ENCODE measurements at places on chromosomes 16 and 17.
A peak's percentile ranks its signal among the peaks of the same experiment; 100 is the strongest.

GRCh38 chr16:27264151-27264550 is 4.4 kb downstream of the NSMCE1 start:
- DNase-seq, result no peak

- DNase-seq, result no peak
Measured at GRCh38 chr16:23081675-23082119, 67.6 kb downstream of the USP31 start.

GRCh38 chr17:19876529-19877161 is 8.9 kb upstream of the ULK2 start:
- DNase-seq, result no peak

GRCh38 chr17:50916026-50916707 is 50.0 kb upstream of the TOB1 start:
- DNase-seq, result no peak

GRCh38 chr16:49250689-49251088 is 30.9 kb downstream of the CBLN1 start:
- DNase-seq, result no peak

GRCh38 chr16:10514369-10515055 is 65.9 kb downstream of the EMP2 start:
- no peak for DNase-seq

DNA sequence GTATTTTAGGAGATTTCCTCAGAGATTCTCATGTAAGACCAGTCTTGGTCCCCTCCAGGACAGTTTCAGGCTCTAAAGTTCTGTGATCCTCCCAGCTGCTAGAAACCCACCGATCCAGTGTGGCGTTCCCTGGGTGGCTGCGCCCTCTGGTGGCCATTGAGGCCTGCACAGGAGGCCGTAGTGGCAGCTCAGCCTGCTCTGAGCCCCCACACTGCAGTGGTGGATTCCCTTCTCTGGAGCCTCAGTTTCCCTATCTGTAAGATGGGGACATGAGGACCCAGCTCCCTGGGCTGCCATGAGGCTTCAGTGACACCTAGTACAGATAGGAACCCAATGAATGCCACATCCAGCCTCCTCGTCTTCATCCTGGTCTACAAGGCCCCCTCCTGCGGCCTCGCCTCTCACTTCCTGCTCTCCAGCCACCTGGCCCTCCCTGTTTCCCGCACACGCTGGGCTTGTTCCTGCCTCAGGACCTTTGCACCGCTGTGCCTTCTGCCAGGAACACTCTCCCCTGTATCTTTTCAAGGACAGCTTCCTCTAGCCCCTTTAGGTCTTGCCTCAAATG is 16.5 kb downstream of the CCDC102A start:
- peak; percentile 88 for DNase-seq

DNA sequence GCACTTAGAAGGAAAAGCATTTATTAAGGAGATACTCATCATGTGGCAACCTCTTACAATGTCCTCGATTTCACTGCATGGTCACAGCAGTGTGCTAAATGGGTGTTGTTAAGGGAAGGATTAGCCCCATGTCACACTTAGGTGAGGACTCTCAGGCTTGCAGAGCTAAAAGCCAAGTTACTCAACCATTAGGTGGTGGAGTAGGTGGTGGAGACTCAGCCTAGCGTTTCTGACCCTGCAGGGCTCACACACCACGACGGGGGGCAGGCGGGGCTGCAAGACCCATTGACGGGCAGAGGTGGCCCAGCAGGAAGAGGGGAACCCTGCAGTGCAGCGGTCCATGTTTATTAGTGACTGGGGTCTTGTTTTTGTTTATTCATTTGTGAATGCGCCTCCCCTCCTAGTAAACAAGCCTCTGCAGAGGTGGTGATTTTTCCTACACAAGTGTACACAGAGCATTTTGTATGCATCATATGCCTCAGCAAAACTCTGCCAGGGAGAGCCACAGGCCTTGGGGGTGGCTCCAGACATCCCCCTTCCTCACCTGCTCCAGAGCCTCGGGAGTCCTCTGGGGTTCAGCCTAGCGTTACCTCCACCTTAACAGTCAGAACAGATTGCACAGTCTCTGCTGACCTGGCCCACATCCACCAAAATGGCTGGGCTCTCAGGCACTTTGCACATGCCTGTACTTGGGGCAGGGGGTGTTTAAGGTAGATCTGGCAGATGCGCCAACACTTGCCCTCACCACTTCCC is 216.7 kb downstream of the C16orf95 start:
- DNase-seq, result no peak

- no peak for DNase-seq
Measured at GRCh38 chr16:57708168-57708567, 13.6 kb downstream of the DRC7 start.

GRCh38 chr17:32497431-32498205 is 10.8 kb downstream of the CDK5R1 start:
- DNase-seq, result no peak

DNA sequence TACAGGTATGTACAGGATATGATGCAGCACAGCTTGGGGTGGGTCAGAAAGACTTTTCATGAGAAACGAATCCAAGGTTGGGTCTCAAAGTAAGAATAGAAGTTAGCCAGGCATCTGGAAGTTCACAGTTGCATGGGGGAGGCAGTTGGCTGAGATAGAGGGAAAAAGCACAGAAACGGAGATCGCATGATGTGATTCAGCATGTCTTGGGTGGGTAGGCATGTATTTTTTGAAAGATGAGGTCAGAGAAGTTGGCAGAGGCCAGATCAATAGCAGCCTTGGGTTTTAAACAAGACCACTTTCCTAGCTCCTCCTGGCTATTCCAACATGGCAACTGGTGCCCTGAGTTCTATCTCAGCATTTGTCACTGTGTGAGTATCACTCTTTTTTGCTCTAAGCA is 67.2 kb downstream of the PCTP start:
- DNase-seq, result no peak

- peak; percentile 97 for DNase-seq
Measured at GRCh38 chr17:44006598-44007345, 2.4 kb downstream of the NAGS start.

DNA sequence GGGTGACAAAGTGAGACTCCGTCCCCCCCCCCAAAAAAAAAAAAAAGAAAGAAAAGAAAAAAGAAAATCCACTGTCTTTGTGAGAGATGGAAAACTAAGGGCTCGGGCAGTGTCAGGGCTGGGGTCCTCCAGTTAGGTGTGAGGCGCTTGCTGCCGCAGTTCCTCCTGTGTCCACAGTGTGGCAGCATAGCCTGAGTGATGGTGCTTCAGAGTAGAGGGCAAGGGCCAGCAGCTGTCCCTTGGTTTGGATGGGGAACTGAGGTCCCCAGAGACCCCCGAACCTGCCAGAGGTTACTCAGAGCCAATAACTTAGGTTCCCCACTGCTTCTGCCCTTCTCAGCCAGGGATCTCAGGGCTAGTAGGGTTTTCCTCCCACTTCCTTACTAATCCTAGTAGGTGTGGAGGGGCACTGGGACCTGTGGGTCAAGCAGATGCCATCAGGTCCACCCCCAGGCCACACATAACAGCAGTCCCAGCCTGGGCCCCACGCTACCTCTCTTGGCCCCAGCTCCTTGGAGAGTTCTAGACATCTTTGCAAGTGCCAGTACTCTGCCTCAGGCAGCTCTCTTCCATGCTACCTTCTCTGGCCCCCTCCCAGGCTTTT is 7.9 kb upstream of the LLGL1 start:
- DNase-seq, result peak; percentile 76

DNA sequence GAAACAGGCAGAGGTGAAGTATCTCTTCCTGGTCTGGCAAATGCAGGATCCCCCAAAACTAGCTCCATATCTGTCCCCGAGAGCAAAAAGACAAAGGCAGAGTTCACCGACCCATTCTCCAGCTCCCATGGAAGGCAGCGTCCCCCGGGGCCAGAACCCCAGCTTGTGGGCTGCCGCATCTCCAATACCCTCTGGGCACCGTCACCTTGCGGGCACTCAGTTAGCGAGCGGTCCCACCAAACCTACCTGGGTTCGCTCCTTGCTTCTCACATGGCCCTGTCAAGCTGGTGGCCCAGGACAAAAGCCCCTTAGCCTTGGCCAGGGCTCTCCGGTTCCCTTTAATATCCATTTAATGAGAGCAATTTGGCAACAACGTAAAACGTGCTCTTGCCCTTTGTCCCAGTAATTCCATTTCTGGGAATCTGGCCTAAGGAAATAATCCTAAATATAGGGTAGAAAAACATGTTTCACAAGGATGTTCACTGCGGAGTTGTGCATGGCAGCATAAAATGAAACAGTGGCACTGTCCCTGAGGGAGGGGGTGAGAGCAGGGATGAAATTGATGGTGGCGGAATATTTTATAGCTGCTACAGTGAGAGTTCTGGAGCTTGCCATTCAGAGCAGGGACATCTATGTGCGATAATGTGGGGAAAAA is 157.1 kb downstream of the CMIP start:
- no peak for DNase-seq

- no peak for DNase-seq
Measured at GRCh38 chr16:85500220-85500619, 112.9 kb upstream of the GSE1 start.
